ENCODE measurements at places on chromosomes 2 and 18. TPM values are rescaled to one million over a fixed set of nuclear protein-coding genes. Genes with fewer than 3 reads are reported as not detected.

The AUP1 gene
- 60.6 TPM for total RNA-seq

The ACYP2 gene
- total RNA-seq: 12.5 TPM

The RAB1A gene
- 98.8 TPM for total RNA-seq

The DNER gene
- 1.7 TPM for total RNA-seq

The TMEM17 gene
- total RNA-seq: 3.4 TPM

The CTDP1 gene
- total RNA-seq: 20.6 TPM

The NFATC1 gene
- total RNA-seq: 11.5 TPM

The CCBE1 gene
- 49.1 TPM for total RNA-seq

The CYP26B1 gene
- 0.52 TPM for total RNA-seq

The SOX11 gene
- total RNA-seq: 0.13 TPM

The SKOR2 gene
- total RNA-seq: not detected

The TMEM178A gene
- 1.7 TPM for total RNA-seq

The TP53I3 gene
- total RNA-seq: 23.8 TPM

The DSG1 gene
- not detected for total RNA-seq

The G6PC2 gene
- total RNA-seq: not detected

The CD8B2 gene
- total RNA-seq: 0.13 TPM

The DSC3 gene
- 0.26 TPM for total RNA-seq

The MFSD2B gene
- 0.13 TPM for total RNA-seq

The CDH7 gene
- total RNA-seq: not detected

The DRC1 gene
- 0.39 TPM for total RNA-seq

The NEU2 gene
- total RNA-seq: not detected

The ACKR3 gene
- 44.4 TPM for total RNA-seq

The GULP1 gene
- total RNA-seq: 114 TPM

The CDH19 gene
- total RNA-seq: 0.11 TPM

The SLC9A2 gene
- not detected for total RNA-seq

The GKN1 gene
- total RNA-seq: 0.26 TPM

The SH2D6 gene
- total RNA-seq: 0.43 TPM

The SERPINB10 gene
- not detected for total RNA-seq

The DIPK1C gene
- not detected for total RNA-seq

The PDE1A gene
- total RNA-seq: 89.0 TPM

The NPC1 gene
- 142 TPM for total RNA-seq

The STPG4 gene
- 0.52 TPM for total RNA-seq

The ST8SIA5 gene
- total RNA-seq: 0.43 TPM

The LIPT1 gene
- total RNA-seq: 10.8 TPM

The NDC80 gene
- 29.0 TPM for total RNA-seq

The SLC20A1 gene
- total RNA-seq: 61.2 TPM

The ARL6IP6 gene
- total RNA-seq: 19.8 TPM

The ALK gene
- not detected for total RNA-seq

The RIT2 gene
- not detected for total RNA-seq

The CCL20 gene
- not detected for total RNA-seq

The FAM117B gene
- total RNA-seq: 2.7 TPM

All from articular chondrocyte of knee joint (primary cell).